Activated CD8-positive, alpha-beta memory T cell treated with anti-CD3 and anti-CD28 coated beads for 48 hours (primary cell): ENCODE measurements at places on chromosomes 2 and 18.

DNA sequence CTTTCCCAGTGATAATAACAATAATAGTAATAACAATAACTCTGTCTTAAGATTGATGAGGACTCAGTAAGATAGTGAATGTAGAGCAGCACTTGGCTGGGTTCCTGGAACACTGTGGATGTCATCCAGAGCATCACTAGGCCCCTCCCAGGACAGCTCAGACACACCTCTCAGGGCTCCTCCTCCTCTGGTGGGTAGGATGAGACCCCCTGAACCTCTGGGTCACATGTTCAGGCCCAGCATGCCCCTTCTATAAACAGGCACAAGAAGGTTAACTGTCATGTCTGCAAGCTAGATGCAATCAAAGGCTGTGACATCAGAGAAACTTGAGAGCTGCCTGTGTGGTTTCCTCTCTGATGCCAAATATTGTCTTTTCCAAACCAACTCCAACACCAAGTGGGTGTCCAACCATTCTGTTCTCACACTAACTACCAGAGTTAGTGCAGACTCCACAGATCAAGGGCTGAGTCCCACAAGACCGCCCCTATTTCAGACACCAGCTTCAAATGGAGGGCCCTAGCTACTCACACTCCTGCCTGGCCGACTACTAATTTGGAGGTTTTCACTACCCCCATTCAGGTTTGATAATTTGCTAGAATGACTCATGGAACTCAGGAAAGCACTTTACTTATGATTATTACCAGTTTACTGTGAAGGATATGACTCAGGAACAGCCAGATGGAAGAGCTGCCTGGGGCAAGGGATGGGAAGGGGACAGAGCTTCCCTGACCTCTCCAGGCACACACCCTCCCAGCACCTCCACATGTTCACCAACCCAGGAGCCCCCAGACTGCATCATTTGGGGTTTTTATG lies 46.4 kb upstream of the BZW1 start:
- peak; percentile 52 for DNase-seq

- DNase-seq, result no peak
These were observed 60.4 kb downstream of the KIAA1328 start for GRCh38 chr18:36889321-36889720.

DNA sequence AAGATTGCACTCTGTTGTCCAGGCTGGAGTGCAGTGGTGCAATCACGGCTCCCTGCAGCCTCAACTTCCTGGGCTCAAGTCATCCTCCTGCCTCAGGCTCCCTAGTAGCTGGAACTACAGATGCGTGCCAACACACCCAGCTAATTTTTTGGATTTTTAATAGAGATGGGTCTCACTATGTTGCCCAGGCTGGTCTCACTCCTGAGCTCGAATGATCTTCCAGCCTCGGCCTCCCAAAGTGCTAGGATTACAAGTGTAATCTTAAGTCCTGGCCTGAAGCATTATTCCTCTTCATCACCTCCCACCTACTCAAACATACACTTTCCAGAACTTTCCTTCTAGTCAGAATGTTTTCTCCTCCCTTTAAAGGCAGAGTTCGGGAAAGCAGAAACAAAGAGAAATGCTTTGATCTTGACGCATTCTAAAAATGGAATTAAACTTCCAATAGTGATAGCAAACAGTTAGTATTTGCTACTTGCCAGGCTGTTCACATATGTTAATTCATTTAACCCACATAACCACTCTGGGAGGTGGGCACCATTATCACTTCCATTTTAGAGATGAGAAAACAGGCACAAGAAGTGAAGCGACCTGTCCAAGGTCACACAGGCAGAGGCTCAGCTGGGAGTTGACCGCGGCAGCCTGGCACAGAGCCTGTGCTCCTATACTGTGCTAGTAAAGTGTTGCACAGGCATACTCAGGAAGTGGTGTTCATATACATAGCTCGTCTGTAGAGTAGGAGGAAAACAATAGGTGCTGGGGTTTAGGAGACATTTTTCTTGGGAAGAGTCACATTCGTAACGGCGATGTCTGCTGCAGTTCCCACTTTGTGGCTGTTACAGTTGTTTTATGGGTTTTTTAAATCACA lies 24.6 kb downstream of the TEX44 start:
- no peak for DNase-seq

DNA sequence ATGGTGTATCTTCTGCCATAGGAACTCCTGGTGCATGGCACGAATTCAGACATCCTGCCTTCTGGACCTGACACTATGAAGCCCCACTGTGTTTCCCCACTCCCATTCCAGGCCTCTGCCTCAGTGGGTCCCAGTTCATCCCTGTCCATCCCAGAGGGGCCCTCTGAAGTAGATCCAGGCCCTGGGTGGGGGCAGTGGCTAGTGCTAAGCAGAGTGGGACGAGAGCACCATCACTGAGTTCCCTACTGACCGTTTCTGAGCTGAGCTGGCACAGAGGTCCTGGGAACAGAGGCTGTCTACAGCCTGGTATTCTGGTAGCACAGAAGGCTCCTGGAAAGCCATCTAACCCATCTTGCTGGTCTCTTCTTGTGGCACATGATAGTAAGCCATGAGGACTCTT lies 54.0 kb downstream of the ATOH8 start:
- no peak for DNase-seq

DNA sequence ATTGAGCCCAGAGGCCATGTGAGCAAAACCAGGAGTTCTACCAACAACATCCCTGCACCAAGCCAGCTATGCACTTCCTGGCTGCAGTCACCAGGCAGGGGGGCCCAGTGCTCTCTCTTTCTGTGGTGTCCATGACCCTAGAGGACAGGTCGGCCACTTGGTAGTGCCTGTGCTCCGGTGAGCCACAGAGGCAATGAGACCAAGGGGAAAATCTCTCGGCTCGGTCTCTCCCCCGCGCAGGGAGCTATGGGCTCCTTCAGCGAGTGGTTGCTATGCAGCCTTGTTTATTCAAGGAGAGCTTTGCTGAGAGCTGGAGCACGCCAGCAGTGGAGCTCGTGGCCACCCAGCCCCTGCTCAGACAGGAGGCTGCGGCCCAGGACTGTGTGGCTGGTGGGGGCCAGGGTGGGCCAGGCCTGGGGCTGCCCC lies at the start of gene TOGARAM2:
TSS of gene TOGARAM2 (plus strand) at position 283 of the 426 bp plus-strand sequence. CDS start 13,537 bp downstream, outside the sequence.
- no peak for DNase-seq

DNA sequence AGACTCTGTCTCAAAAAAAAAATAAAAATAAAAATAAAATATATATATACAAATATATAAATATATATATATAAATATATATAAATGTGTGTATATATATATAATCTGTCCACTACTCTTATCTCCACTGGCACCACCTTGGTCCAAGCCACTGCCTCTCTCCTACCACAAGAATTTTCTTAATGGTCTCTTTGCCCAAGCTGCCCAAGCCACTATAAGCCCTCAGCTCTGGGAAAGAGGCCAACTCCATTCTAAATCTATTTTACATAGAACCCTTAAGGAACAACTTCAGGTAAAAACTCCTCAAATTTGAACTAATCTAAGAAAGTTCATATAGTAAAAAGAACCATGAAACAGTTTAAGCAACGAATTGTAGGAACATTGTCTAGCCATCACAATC lies 45.6 kb upstream of the GREB1L start:
- DNase-seq, result no peak

DNA sequence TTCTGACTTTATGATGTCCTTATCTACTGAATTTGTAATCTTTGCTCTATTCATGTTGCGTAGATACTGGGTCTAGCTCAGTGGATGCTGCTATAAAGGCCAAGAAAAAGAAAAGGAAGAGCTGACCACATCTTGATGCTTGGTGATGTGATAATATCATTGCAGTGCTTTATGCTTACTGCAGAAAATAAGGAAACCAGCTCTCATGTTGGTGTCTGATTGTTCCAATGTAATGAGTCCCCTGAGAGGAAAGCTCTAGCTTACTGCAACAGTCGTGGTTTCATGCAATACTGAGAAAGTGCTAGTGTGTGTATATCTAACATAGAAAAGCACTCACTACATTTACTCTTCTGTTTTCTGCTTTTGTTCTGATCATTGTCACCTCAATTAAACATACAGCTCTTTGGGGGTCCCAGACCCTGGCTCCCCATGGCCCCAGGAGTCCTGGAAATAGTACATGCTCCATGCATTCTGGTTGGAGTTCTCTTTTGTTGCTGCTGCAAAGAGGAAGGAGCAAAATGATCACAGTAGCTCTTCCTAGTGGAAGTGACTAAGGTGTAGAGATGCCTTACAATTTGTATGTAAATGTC lies 338.8 kb downstream of the CYRIA start:
- DNase-seq, result no peak
